Fibroblast of the aortic adventitia (primary cell): ENCODE measurements at places on chromosomes 2 and 18. TPM values are rescaled to one million over a fixed set of nuclear protein-coding genes. Genes with fewer than 3 reads are reported as not detected.

DNA sequence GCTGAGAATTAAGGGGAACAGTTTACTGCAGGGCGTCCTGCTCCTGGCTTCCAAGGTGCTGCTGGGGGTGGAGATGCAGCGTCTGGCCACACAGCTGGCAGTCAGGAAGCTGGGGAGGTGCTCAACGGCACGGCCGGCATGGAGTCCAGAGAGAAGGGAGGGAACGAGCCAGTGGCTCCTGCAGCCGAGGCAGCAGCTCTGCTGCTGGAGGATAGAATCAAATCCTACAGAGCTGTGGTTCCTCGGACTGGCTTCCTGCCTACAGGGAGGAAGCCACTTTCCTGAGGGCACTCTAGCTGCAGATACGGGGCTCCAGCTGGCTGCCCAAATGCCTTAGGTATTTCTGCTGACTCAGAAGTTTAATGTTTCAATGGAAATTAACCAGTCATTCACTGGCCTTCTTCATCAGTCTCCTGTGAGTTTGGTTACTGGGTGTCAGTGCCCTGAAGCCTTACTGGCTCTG, 266.3 kb downstream of the TWIST2 start:
- DNase-seq = peak; percentile 56

DNA sequence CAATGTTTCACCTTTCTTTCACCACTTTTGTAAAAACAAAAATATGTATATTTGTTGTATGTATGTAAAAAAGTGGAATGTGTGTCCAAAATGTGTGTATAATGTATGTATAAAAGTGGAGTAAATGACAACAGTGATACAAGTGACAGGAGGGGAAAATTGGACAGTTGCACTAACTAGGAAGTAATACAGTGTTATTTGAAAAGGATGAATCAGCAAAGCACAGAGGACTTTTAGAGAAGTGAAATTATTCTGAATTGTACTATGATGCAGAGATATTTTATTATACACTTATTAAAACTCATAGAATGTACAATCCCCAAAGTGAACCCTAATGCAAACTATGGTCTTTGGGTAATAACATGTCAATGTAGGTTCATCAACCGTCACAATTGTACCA, 331.3 kb upstream of the CNTNAP5 start:
- DNase-seq = no peak

Gene AFG3L2
- total RNA-seq = 37.3 and 164 TPM in 2 replicates

GRCh38 chr2:19855542-19856431, 46.0 kb downstream of the TTC32 start:
- peak; percentile 47 for DNase-seq

- DNase-seq = no peak
Observed at GRCh38 chr2:60899230-60899891, 18.0 kb downstream of the REL start.

Gene GPBAR1
- total RNA-seq = 0.27 TPM in 1 of 2 replicates, not detected in the other

- no peak for DNase-seq
Observed at GRCh38 chr2:130353291-130354138, 2.3 kb upstream of the PTPN18 start.

DNA sequence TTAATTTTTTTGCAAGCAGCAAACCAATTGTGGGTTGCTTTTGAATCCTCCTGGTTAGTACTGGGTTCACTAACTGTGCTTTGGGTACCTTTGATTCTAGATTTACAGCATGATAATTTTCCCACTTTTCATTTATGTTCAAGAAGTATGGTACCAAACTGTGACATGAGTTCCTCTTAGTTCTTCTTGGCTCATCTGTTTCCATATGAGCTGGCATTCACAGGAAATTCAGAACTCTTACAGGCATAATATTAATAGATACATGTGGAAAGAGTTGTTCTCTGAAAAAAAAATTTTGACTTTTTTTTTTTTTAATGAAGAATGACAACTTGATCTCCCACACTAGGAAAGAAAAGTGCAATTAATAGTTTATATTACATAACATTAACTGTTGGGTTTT, 59.4 kb downstream of the FMNL2 start:
- no peak for DNase-seq

GRCh38 chr18:10713409-10713808, 187.6 kb downstream of the NAPG start:
- no peak for DNase-seq

DNA sequence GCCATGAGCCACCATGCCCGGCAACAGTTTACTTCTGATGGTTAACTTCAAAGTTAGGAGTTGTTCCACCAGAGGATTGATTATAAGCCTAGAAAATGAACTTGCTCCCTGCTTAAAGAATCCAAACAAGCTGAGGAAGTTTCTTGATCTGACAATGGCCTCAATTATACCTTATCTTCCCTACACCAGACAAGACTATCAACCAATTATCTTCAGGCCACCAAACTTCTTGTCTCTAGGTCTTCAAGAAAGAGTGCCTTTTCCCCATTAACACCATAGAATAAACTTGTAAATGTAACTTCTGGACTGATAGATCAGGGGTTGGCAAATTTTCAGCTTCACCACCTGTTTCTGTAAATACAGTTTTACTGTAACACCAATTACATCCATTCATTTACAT, 15.0 kb downstream of the ZC3H8 start:
- no peak for DNase-seq

Gene PHOSPHO2
- total RNA-seq = 5.2 and 12.0 TPM in 2 replicates

DNA sequence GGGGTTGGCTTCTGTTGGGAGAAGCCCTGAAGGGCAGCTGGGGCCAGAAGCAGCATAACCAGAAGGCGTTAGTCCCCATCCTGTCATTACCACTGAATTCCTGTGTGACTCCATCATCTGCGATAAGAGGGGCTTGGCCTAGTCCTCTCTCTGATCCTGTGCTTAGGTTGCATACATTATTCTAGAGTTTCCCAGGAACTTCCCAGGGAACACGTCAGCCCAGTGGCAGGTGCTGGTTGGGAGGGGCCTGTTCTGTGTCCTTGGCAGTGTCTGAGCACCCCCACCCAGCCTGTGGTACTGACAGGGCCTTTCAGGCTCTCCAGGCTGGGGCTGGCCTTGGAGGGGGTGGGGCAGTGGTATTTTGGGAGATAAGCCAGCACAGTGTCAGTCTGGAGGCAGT, 4.5 kb upstream of the TOGARAM2 start:
- peak; percentile 40 for DNase-seq

- peak; percentile 60 for DNase-seq
Observed at GRCh38 chr2:130327703-130328527, 14.8 kb upstream of the IMP4 start.

DNA sequence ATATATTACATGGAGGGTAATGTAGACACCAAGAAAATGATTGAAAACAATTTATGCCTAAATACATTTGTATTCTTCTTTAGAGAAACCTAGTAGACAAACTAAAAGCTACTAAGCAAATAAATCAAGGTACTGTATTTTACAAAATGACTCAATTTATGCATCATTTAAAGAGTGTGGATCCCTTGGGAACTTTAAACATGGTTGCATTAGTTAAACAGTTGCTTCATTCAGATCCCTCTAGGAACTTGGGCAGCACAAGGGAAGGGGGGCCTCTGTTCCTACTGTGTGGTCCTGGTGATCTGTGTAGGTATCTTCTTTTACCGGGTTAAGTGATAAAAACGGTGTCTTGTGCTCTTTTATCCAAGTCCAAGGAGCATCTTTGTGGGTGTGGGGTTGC, 31.5 kb upstream of the ATP8B1 start:
- DNase-seq = no peak

GRCh38 chr2:172387361-172387760, 40.0 kb upstream of the ITGA6 start:
- DNase-seq = no peak

DNA sequence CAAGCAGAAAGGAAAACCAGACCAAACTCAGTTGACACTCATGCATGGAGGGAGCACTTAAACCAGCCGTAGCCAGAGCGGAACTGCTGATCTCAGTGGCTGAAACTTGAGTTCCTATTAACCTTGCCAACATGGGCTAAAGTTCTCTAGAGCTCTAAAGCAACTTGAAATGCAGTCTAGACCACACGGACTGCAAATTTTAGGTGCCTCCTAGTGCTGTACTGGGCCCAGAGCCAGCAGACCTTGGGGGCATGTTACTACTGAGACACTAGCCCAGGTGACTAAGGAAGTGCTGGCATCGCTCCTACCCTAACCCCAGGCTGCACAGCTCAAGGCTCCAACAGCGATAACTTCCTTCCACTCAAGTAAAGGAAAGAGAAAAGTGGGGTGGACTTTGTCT, 236.5 kb downstream of the AKAIN1 start:
- no peak for DNase-seq

Gene SLC5A7
- not detected in 2 replicates for total RNA-seq

Gene CHRNG
- total RNA-seq = not detected in 2 replicates

- no peak for DNase-seq
Observed at GRCh38 chr2:191931329-191931728, 84.4 kb upstream of the CAVIN2 start.

DNA sequence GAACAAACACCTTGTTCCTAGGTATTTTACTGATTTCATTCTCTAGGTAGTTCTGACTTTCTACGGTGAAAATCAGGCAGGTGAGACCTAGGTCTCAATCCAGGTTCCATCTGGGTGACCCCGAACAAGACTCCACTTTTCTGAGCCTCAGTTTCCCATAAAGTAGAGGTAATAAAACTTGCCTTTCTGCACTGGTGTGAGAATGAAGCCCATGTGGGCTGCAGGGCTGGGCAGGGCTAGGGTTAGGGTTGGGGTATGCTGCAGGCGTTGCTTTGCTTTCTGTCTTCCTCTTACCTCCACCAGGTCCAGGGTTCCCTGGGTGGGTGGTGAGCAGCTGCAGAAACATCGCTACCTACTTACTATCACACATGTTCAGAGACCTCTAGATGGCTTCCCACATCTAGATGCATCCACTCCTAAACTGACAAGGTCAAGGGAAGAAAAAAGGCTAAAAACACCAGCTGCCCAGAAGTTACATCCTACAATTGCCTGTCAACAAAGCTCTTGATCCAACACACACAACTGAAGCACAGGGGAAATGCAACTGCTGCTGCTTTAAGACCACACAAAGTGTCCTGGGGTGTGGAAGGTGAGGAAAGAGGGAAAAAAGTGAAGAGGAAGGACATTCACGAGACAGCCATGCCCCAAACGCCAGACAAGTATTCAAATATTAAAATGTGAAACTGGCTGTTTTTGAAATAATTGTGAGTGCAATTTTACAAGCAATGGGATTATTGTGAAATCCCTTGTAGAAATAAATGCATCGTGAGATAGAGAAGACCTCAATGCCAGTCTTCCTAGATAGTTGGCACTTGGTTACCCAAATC, 23.5 kb downstream of the MBP start:
- no peak for DNase-seq

Gene KIAA2012
- total RNA-seq = not detected in 2 replicates

- no peak for DNase-seq
Observed at GRCh38 chr2:38586931-38587330, 15.8 kb downstream of the HNRNPLL start.

Gene THAP4
- total RNA-seq = 26.4 and 27.0 TPM in 2 replicates

DNA sequence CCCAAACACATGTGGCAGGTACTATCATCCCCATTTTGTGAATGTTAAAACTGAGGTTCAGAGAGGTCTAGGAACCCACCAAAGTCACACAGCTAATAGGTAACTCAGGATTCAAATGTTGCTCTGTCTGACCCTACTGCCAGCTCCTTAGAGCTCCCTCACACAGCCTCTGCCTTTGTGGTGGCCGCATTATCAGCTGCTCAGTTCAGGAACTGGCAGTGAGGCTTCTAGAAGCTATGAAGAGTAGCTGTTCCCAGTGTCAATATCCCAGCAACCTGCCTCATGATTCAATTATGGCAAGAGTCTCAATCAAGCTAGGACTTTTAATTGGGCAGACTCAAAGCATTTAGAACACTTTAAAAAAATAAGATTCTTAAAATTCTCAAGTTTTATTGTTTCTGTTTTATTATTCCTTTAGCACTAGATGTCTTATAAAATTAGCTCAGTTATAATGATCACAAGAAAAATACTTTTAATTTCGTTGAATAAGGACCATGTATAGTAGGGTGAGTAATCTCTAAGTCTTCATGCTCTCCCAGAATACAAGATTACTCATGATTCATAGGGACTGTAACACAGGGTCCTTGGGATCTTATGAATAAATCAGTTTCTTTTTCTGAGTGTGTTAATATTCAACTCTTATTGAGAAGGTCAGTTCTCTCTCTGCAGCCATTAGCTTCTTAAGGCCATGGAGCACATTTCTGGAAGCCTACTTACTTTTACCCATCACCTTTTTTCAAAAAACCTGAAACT, 342.7 kb downstream of the RND3 start:
- peak; percentile 40 for DNase-seq

- DNase-seq = no peak
Observed at GRCh38 chr18:55763805-55764204, 175.8 kb upstream of the TCF4 start.

Gene GCG
- not detected in 2 replicates for total RNA-seq

Gene NEU2
- not detected in 2 replicates for total RNA-seq

GRCh38 chr2:45218931-45219339, 209.7 kb upstream of the SIX2 start:
- no peak for DNase-seq

GRCh38 chr2:227513113-227513512, 41.2 kb downstream of the AGFG1 start:
- DNase-seq = no peak

DNA sequence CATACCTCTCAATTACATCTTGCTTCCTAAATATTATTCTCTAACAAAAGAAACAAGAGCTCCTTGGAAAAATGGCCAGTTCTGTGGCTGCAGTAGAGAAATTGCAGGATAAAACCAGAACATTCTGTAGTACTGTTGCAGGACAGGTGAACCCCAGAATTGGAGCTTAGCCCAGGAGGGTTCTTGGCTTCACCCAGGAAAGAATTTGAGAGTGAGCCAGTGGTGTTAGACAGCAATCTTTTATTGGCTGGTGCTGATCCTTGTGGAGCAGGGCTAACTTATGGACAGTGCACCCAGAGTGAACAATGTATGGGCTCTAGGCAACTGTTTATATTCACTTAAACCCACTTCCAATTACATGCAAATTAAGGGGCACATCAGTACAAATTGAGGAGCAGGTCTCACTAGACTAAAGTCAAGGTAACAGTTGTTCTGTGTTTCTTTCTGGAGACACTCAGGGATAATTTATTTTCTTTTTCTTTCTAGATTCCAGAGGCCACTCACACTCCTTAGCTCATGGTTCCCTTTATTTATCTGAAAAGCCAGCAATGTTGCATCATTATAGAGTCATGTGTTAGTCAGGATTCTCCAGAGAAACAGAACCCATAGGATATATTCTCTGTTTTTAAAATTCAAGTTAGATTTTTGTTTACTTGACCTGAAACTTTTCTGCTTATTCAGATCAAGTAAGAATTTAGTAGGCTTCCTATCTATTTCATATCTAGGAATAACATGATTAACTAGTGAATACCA, 348.1 kb downstream of the CCDC85A start:
- peak; percentile 39 for DNase-seq

- DNase-seq = no peak
Observed at GRCh38 chr18:6672821-6673308, 56.7 kb upstream of the ARHGAP28 start.

DNA sequence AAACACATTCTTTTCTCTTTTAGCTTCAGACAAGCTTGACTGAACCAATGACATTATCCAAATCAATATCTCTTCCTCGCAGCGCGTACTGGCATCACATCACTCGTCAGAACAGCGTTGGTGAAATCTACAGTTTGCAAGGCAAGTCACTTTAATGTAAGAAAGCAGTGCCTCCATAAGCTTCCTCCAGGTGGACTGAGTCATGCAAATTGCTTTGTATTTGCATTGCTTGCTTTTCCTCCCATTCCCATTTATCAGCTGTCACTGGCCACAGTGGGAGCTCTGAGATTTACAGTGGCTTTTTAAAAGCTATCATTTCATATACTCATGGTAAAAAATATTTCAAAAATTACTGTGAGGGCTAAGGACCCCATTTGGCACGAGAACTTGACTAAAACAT, 189.9 kb downstream of the CD226 start:
- peak; percentile 35 for DNase-seq
